Left lung (tissue), 14 donors: ENCODE measurements at places on chromosomes 1 and 21. TPM values are rescaled to one million over a fixed set of nuclear protein-coding genes. Genes with fewer than 3 reads are reported as not detected.

The RIIAD1 gene
- 4.0 TPM for total RNA-seq

GRCh38 chr21:17780539-17780938 lies 38.6 kb downstream of the C21orf91 start:
- peaks cover 68% of the 10 kb centered on the region for H3K4me1 ChIP-seq
- no peak overlapping the region for H3K27ac ChIP-seq
- no peaks in the 10 kb centered on the region for H3K27me3 ChIP-seq
- no peak overlapping the region for H3K4me3 ChIP-seq

DNA sequence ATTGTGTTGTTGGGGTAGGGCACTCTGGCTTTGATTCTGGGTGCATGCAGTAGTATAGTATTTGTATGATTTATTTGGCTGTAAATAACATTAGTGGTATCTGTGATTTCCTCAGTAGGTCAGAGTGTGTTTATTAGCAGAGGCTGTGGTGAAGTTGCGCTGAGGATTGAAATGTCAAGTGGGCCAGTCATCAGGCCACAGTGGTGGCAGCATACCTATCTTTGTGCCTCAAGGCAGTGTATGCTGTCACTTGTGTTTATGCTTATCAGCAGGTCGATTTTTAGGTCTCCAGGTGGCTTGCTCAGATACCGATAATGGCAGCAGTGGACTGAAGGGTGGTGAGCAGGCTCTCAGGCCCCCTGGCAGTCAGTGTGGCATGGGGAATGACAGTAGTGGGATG lies 11.3 kb downstream of the LY9 start:
- H3K4me1 ChIP-seq, result no peaks in the 10 kb centered on the region
- no peaks in the 10 kb centered on the region for H3K36me3 ChIP-seq
- no peak overlapping the region for H3K27ac ChIP-seq
- no peak overlapping the region for H3K4me3 ChIP-seq

DNA sequence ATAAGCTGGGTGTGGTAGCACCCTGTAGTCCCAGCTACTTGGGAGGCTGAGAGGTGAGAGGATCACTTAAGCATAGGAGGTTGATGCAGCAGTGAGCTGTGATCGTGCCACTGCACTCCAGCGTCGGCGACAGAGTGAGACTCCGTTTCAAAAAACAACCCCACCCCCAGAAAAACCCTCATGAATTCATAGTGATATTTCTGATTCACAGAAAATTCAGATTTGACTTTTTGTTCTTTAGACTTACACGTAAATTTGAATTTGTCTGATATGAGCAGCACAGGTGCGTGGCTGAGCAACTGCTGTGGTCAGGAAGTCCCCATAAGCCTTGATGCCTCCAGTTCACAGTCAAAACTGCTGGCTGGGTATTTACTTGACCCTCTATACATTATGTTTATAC lies 10.0 kb upstream of the MORC3 start:
- no peak overlapping the region for H3K4me3 ChIP-seq
- DNase-seq, result no peak
- no peak overlapping the region for H3K27ac ChIP-seq
- no peaks in the 10 kb centered on the region for H3K27me3 ChIP-seq
- H3K4me1 ChIP-seq, result no peaks in the 10 kb centered on the region

GRCh38 chr21:31731056-31731856 lies 662 bp downstream of the SCAF4 start:
- peaks cover 7% of the 10 kb centered on the region for H3K36me3 ChIP-seq
- peak; percentile 44 for DNase-seq
- H3K4me1 ChIP-seq, result peaks cover 21% of the 10 kb centered on the region
- peak overlapping the region; percentile 96 for H3K27ac ChIP-seq
- H3K4me3 ChIP-seq, result peak overlapping the region; percentile 82

GRCh38 chr21:45997205-45997494 lies 15.6 kb downstream of the COL6A1 start:
- H3K36me3 ChIP-seq, result no peaks in the 10 kb centered on the region
- DNase-seq, result no peak
- H3K27ac ChIP-seq, result no peak overlapping the region
- H3K4me3 ChIP-seq, result no peak overlapping the region

GRCh38 chr1:154186177-154186576 lies 5.7 kb downstream of the TPM3 start:
- H3K27ac ChIP-seq, result no peak overlapping the region
- H3K4me3 ChIP-seq, result no peak overlapping the region
- peak; percentile 54 for DNase-seq
- peaks cover 5% of the 10 kb centered on the region for H3K4me1 ChIP-seq

The NEK7 gene
- 82.6 TPM for total RNA-seq

The AK2 gene
- 119 TPM for total RNA-seq

DNA sequence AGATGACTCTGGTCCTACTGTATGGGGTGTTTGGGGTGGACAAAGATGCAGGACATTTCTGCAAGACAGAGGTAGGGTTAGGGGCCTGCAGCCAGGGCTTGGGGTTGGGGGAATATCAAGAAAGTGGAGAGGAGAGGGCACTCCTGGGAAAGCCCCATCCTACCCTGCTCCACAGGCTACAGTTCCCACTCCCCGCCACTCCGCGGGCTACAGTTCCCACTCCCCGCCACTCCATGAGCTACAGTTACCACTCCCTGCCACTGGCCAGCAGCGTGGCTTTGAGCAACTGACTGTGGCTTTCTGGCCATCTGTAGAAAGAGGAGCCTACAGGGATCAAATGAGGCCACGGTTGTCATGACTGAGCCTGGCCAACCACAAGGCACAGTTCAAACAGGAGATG lies 93.8 kb upstream of the GRIK3 start:
- DNase-seq, result no peak
- H3K36me3 ChIP-seq, result no peaks in the 10 kb centered on the region
- H3K4me1 ChIP-seq, result no peaks in the 10 kb centered on the region
- H3K27ac ChIP-seq, result no peak overlapping the region

The C8A gene
- not detected for total RNA-seq

The SLC6A17 gene
- total RNA-seq, result 0.03 TPM

The FRRS1 gene
- 12.3 TPM for total RNA-seq

GRCh38 chr1:37660664-37661063 lies 26.0 kb upstream of the RSPO1 start:
- no peaks in the 10 kb centered on the region for H3K36me3 ChIP-seq
- H3K4me1 ChIP-seq, result no peaks in the 10 kb centered on the region
- no peak for DNase-seq

DNA sequence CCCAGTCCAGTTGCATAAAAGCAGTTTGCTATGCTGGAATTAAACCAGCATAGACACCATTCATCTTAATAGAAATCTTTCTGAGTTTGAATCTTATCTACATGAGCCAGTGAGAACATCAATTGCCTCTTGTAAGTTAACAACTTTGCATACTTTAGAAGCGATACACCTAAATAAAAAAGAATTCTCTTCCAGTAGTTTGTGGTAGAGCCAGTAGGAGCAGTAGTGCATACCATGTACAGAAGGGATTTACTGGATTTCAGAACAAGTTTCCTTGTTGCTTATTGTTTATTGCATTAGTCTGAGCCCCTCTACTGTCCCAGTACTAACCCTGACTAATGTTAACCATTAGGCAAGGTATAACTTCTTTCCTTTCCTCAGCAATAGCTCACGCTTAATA lies 313.1 kb downstream of the TGFB2 start:
- no peaks in the 10 kb centered on the region for H3K36me3 ChIP-seq
- no peaks in the 10 kb centered on the region for H3K27me3 ChIP-seq
- no peak for DNase-seq
- H3K4me3 ChIP-seq, result no peak overlapping the region
- H3K27ac ChIP-seq, result no peak overlapping the region

GRCh38 chr1:183989078-183989577 lies 48.4 kb downstream of the COLGALT2 start:
- H3K27me3 ChIP-seq, result no peaks in the 10 kb centered on the region
- no peak overlapping the region for H3K4me3 ChIP-seq
- H3K36me3 ChIP-seq, result no peaks in the 10 kb centered on the region
- DNase-seq, result no peak
- no peaks in the 10 kb centered on the region for H3K4me1 ChIP-seq

- no peak overlapping the region for H3K27ac ChIP-seq
- no peaks in the 10 kb centered on the region for H3K36me3 ChIP-seq
- DNase-seq, result no peak
- H3K27me3 ChIP-seq, result no peaks in the 10 kb centered on the region
- peaks cover 5% of the 10 kb centered on the region for H3K4me1 ChIP-seq
Observed at GRCh38 chr1:228984646-228985631, 249.7 kb downstream of the RHOU start.

- DNase-seq, result peak; percentile 39
- no peaks in the 10 kb centered on the region for H3K4me1 ChIP-seq
- no peak overlapping the region for H3K27ac ChIP-seq
- H3K36me3 ChIP-seq, result no peaks in the 10 kb centered on the region
- no peak overlapping the region for H3K4me3 ChIP-seq
- no peaks in the 10 kb centered on the region for H3K27me3 ChIP-seq
Observed at GRCh38 chr1:193241132-193241827, 54.9 kb upstream of the B3GALT2 start.

- H3K4me1 ChIP-seq, result no peaks in the 10 kb centered on the region
- H3K27me3 ChIP-seq, result no peaks in the 10 kb centered on the region
Observed at GRCh38 chr1:44170281-44170823, 28.9 kb upstream of the KLF18 start.

The LAPTM5 gene
- total RNA-seq, result 513 TPM

DNA sequence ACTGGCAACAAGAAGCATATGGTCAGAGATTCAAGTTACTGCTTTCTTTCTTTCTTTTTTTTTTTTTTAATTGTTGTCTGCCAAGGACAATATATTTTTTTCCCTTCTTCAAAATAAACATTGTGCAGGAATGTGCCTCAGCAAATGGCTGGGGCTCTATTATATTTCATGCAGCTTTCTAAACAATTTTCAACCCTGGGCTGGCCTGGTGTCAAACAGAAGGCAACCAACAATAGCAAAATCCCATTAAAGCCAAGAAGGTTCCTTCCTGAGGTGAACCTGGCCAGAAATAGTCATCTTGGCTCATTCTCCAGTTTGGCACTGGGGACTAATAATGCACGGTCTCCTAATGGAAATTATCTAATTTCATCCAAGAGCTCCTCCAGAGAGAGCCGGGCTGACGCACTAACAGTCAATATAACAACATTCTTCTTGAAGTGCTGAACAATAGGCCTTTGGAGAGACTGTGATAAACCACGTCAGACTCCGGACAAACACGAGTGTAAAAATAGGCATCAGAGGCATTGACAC lies 35.7 kb upstream of the HLX start:
- no peak for DNase-seq
- no peak overlapping the region for H3K4me3 ChIP-seq
- H3K36me3 ChIP-seq, result no peaks in the 10 kb centered on the region
- no peaks in the 10 kb centered on the region for H3K4me1 ChIP-seq

DNA sequence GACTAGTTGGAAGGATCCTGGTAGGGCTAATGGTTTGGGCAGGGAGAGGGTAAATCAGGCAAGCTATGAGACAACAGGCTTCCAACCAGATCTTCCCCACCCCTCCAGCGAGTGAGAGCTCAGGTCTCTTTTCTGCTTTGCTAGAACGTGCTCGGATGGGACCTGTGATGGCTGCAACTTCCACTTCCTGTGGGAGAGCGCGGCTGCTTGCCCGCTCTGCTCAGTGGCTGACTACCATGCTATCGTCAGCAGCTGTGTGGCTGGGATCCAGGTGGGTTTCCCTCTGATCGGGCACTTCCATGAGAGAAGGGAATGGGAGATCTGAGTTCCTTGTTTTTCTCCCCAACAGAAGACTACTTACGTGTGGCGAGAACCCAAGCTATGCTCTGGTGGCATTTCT lies 14.0 kb upstream of the SARS1 start:
- no peaks in the 10 kb centered on the region for H3K27me3 ChIP-seq
- H3K4me3 ChIP-seq, result no peak overlapping the region
- peaks cover 7% of the 10 kb centered on the region for H3K4me1 ChIP-seq
- no peak for DNase-seq
- H3K36me3 ChIP-seq, result no peaks in the 10 kb centered on the region
- no peak overlapping the region for H3K27ac ChIP-seq

DNA sequence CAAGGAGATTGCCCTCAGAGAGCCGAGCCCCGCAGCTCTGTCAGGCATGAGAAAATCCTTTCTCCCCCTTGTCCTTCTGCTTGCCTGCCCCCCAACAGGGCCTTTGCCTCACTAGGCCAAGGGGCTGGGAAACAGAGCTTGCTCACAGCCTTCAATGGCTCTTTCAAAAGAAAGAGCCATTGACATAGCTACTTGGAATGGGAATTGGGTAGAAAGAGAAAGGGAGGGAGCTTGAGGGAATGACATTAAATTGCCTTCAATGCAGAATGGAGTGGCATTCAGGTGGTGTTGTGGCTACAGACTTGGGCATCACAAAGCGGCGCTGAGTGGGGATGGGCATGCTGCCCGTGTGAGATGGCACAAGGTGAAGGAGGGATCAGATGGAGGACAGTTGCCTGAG lies 13.2 kb downstream of the SYT11 start:
- H3K27me3 ChIP-seq, result no peaks in the 10 kb centered on the region
- no peaks in the 10 kb centered on the region for H3K4me1 ChIP-seq
- no peaks in the 10 kb centered on the region for H3K36me3 ChIP-seq
- no peak for DNase-seq
- no peak overlapping the region for H3K4me3 ChIP-seq
- H3K27ac ChIP-seq, result no peak overlapping the region

DNA sequence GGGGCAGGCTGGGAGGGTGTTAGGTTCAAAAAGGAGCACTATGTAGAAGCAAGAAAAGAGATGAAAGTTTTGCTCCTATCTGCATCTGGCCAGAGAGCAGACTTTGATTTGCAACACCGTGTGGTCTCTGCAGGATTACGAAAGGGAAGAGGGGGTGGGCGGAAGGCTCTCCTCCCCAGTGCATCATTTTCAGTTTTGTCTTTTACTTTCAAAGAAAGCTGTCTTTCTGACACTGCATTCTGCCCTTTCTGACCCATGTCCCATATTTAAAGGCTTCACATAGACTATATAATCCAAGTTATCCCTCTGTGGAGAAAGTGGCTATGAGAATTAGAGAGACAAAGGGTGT lies 126.5 kb downstream of the RHOU start:
- no peaks in the 10 kb centered on the region for H3K27me3 ChIP-seq
- H3K36me3 ChIP-seq, result no peaks in the 10 kb centered on the region
- H3K4me1 ChIP-seq, result peaks cover 18% of the 10 kb centered on the region
- H3K4me3 ChIP-seq, result no peak overlapping the region
- H3K27ac ChIP-seq, result no peak overlapping the region
- no peak for DNase-seq

DNA sequence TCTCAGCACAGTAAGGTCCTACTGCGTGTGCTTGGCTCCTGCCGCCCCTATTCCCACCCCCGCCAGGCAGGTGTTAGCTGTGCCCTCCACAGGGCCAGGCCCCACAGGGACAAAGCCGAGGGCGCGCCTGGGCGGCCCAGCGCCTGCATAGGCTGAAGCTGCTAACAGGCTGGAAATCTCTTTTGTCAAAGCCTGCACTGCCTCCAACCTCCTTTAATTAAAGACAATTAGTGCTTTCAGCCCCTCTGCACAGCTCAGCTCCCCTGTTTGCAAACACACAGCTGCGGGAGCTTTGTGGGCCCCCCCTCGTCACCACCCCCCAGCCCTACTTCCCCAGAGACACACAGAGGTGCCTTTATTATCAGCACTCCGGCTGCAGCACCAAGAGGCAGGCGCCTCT lies 95.9 kb downstream of the EPHB2 start:
- no peak overlapping the region for H3K4me3 ChIP-seq
- H3K27me3 ChIP-seq, result no peaks in the 10 kb centered on the region
- no peak overlapping the region for H3K27ac ChIP-seq
- H3K4me1 ChIP-seq, result no peaks in the 10 kb centered on the region
- H3K36me3 ChIP-seq, result no peaks in the 10 kb centered on the region
- no peak for DNase-seq
